OCI-LY7 (cell line): ENCODE measurements at places on chromosomes 2 and 18.

- no peak for DNase-seq
Observed at GRCh38 chr2:239002591-239002953, 154.7 kb downstream of the TWIST2 start.

DNA sequence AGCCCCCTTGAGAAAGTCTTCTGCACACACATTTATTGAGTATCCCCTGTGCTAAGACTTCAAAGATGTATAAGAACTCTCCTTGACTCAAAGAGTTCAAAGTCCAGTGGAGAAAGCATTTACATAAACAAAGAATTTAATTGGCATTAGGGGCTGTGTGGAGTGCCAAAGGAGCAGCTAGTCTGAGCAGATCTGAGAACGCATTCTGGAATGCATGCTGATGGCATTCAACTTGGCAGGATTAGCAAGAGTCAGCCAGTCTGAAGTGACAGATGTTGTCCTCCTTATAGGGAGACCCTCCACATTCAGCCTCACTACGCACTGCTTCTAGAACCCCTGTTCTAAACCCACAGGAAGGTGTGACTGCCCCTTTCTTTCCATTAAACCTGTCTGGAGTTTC lies 191.5 kb downstream of the RAD51AP2 start:
- no peak for DNase-seq

- DNase-seq, result no peak
Observed at GRCh38 chr18:57841568-57841967, 38.5 kb upstream of the ATP8B1 start.

GRCh38 chr2:39696101-39696553 lies 30.4 kb downstream of the TMEM178A start:
- DNase-seq, result no peak

DNA sequence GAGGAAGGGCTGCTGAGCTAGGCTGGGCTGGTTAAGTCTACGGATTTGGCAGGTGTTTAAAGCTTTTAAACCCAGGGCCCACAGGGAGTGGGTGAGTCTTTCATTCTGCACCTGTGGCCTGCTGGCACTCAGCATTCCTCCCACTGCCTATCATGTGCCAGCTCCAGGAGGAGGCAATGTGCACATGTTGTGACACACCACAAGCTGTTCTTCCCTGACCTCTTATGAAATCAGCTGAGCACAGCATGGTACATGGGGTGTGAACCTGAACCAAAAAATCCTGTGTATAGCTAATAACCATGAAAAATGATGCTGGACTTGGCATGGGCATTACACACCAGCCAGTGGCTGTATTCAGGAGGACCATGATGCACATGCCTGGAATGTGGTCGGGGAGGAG lies 297.9 kb upstream of the MMADHC start:
- no peak for DNase-seq

DNA sequence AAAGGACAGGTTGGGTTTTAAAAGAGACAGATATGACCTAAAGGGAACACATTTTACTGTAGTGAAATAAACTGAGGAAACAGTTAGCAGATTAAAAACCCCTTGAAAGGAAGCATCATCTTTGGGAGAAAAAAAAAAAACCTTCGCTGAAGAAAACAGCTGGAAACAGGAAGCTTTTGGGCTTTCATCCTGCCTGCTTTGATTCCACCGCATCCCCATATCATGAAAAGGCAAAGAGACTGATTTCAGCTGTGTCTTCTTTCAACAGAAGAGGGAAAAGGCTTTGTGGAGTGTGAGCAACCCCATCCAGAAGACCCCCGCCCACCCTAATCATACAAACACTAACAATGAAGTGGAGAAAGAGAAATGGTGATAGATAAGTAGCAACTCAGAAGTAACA lies 86.4 kb downstream of the TCF4 start:
- no peak for DNase-seq
